ENCODE measurements at places on chromosomes 4 and X.

DNA sequence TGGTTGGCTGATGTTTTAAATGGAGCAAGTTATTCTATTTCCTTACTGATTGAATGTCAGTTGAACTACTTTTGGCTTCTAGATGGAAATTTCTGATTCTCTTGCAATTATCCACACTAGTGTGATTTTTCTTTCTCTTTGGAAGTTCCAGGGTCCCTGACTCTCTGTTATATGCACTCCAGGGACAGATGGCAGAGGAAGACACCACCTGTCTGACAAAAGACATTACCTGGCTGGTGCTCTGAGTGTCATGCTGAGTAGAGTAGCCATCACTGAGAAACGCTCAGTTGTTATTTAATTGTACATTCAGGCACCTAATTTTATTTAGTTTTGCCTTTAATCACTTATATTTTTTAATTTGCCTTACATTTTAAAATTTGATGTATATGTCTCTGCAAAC is 105.4 kb upstream of the TLL1 start:
- DNase-seq: no peak

GRCh38 chr4:71456841-71457240 is 118.0 kb downstream of the SLC4A4 start:
- no peak for DNase-seq

DNA sequence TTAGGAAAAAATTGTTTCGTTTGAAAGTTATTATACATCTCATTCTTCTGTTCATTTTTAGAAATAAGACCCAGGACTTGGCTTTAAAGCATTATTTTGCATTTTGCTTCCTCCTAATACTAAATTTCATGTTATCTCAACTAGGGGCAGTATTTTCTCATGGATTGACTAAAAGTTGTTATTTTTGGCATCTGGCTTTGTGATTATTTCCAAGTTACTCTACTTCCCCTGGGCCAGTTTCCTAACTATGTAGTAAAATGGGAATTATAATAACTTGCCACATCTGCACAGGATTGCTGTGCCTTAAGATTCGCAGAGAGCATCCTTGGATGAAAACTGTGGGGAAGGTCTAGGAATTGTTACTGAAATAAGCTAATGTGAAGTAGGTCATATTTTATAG is 3.0 kb downstream of the RBPJ start:
- no peak for DNase-seq

- no peak for DNase-seq
Observed at GRCh38 chrX:2614911-2615310, 76.2 kb upstream of the CD99 start.

DNA sequence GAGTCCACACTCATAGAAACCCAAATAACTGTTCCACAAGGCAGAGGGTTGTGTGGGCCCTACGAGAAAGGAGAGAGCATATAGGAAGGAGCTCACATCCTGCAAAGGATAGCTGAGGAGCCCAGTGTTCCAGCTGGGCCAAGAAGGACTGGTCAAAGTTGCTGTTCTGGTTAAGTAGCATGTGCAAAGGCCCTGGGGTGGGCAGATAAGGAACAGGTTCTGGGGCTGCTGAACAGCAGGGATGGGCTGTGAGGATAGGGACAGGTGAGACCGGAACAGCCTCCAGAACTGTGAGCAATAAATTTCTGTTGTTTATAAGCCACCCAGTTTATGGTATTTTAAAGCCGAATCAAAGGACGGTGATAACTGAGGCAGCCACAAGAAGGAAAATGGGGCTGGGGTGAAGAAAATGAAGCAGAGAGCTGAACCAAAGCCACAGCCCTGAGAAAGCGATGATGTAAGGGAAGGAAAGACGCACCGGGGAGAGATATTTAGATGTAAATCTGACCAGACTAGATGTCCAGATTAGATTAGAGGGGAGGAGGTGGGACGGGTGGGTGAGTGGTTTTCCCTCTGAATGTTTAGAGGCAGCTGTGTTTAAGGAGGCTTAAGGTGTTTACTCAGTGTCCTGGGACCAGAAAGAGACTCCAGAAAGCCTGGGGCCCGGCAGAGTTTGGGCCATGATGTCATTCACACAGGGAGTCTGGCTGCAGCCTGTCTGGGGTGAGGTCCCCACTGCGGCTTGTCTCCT is 180.8 kb upstream of the BCOR start:
- DNase-seq: peak; percentile 38

GRCh38 chrX:12700745-12701144 is 90.5 kb upstream of the PRPS2 start:
- no peak for DNase-seq

GRCh38 chrX:140477987-140478386 is 26.9 kb downstream of the SOX3 start:
- no peak for DNase-seq

DNA sequence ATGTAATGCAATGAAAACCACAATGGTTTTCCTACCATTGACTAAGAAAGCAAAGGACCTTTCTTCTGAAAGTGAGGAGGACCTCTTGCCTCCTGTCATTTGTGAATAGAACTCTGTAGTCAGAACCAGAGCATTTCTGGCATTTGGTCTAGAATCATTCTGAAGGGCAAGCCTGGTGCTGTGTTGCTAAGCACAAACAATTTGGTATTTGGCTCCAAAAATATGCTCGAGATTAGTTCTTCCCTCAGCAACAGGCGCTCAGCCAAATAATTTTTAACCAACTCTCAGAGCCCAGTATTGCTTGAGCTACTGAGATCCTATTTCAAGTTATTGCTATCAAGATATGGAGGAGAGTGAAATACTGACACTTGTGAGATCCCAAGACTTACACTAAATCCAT is 71.0 kb downstream of the SNCA start:
- DNase-seq: no peak

DNA sequence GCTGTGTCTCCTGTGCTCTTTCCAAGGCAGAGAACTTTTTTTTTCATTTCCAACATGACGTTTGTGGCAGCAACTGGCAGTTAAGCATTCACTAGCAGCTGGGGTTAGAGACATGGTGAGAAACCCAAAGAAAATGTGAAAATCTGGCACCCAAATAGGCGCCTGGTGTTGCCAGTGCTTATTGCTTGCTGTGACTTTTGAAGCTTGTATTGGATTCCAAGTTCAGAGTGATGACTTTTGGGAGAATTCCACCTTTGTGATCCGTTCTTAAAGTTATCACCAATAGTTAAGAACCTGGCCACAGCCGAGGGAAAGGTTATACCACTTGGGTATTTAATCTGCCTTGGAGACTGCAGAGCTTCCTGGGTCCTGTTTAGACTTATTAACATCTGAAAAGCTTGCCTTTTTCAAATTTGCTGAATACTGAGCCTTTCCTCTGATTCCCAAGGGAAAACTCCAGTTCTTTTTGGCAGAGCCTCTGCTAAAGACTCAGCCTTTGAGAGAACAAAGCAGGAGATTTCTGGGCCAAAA is 101.0 kb downstream of the OPHN1 start:
- DNase-seq: no peak

DNA sequence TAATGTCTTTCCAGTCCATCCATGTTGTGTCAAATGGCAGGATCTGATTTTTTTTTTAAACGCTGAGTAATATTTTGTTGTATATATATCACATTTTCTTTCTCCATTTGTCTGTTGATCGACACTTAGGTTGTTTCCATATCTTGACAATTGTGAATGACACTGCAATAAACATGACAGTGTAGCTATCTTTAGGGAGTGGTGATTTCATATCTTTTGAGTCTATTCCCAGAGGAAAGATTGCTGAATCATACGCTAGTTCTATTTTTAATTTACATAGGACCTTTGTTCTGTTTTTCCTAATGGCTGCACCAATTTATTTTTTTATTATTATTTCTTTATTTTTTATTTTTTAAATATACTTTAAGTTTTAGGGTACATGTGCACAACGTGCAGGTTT is 470.7 kb downstream of the CCSER1 start:
- DNase-seq: no peak

- no peak for DNase-seq
Observed at GRCh38 chr4:138674209-138674608, 341.4 kb upstream of the NOCT start.

DNA sequence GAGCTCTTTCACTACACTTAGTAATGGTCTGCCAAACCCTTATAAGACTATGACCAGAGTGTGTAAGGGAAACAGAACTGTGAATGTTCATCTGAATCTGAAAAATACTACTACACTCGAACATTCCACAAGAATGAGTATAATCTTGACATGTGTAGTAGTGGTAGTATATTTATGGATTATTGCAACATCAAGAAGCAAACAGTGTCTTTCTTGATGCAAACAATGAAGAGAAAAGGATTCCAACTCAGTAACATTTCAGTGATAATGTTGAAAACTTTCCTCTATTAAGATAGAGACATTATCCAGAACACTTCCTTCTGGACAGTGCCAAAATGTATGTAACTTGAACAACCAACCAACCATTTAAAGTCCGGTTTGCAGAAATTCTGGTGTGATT is 394.7 kb upstream of the CPEB2 start:
- DNase-seq: no peak

GRCh38 chrX:101931136-101931487 is 715 bp downstream of the ZMAT1 start:
- no peak for DNase-seq

- no peak for DNase-seq
Observed at GRCh38 chr4:52984462-52984881, 122.4 kb downstream of the RASL11B start.

DNA sequence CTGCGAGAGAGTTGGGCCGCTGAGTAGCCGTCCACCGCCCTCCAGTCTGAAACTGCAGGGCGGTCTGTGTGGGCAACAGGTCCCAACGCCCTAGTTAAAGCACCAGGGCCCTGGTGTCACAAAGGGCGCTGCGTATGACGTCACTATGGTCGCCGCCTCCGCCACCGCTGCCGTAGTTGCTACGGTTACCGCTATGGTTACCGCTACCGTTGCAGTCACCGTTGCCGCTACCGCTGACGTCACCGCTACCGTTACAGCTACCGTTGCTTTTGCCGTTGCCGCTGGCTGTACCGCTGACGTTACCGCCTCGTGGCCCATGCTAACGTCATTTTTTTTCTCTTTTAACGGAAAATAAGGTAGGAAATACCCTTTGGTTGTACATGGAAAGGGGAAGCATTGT is at the start of gene PPP1R2C:
Gene PPP1R2C (minus strand): TSS at position 68 of the 400 bp plus-strand sequence. CDS start 84 bp downstream, outside the sequence.
- no peak for DNase-seq

DNA sequence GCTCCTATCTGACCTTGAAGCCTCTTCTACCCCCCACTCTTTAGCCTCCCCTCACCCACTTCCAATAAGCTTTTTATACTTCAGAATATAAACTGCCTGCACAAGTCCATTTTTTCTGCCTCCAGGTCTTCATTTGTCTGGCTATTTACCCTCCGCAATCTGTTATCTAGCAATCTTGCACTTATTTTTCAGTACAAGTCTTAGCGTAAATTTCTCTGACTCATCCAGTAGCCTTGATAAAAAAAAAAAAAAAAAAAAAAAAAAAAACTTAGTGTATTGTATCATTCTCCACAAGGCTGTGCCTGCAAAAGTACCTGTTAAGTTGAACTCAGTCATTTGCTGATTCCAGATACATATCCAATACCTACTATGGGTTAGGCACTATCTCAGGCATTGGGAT is 219.5 kb upstream of the DKK2 start:
- no peak for DNase-seq

- no peak for DNase-seq
Observed at GRCh38 chrX:98289726-98290125, 1406.0 kb downstream of the RPA4 start.

DNA sequence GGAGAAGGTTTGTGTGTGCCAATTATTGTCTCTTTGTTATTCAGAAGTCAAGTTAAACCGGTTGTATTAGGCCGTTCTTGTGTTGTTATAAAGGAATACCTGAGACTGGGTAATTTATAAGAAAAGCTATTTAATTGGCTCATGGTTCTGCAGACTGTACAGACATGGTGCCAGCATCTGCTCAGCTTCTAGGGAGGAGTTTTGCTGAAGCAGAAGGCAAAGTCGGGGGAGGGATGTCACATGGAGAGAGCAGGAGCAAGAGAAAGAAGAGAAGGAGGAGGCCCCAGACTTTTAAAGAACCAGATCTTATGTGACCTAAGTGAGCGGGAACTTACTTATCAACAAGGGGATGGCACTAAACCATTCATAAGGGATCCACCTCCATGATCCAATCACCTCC is 349.3 kb upstream of the PCDH18 start:
- no peak for DNase-seq

DNA sequence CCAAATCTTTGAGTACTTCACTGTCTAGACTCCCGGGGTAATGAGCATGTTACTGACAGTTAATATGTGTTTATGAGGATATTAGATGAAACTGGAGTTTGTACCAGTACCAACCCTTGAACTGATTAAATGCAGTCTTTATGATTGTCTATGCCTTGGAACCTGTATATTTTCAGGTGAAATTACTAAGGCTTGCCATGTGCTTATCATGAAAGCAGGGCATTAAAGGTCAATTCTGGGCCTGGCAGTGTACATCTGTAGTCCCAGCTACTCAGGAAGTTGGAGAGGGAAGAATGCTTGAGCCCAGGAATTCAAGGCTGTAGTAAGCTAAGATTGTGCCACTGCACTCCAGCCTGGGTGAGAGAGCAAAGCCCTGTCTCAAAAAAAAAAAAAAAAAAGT is 27.6 kb downstream of the PHEX start:
- no peak for DNase-seq

- peak; percentile 57 for DNase-seq
Observed at GRCh38 chr4:165493359-165493758, 114.6 kb downstream of the CPE start.

DNA sequence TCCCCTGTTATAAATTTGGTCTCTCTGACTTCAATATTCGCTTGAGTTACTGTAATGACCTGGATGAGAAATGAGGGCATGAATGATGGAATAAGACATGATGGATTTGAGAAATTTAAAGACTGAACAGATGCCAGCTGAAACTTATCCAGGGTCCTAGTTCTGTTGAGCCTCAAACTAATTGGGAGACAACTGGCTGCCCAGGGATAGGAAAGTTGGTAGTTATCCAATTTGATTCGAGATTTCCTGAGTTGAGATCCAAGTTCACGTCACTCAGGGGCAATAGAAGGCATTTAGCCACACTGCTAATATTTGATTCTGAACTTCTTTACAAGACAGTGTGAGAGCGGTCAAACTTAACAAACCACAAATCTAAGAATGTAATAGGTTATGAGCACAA is 159.0 kb upstream of the CXCL13 start:
- no peak for DNase-seq

All from activated T-cell treated with anti-CD3 and anti-CD28 coated beads for 24 hours (primary cell).